ENCODE measurements at places on chromosomes 12 and 14. TPM values are rescaled to one million over a fixed set of nuclear protein-coding genes. Genes with fewer than 3 reads are reported as not detected.
A peak's percentile ranks its signal among the peaks of the same experiment; 100 is the strongest.

GRCh38 chr14:99907761-99908652 lies 114.8 kb downstream of the EML1 start:
- H3K36me3 ChIP-seq = no peaks in the 10 kb centered on the region
- no peak overlapping the region for H3K4me3 ChIP-seq
- H3K4me1 ChIP-seq = no peaks in the 10 kb centered on the region
- no peaks in the 10 kb centered on the region for H3K27me3 ChIP-seq

DNA sequence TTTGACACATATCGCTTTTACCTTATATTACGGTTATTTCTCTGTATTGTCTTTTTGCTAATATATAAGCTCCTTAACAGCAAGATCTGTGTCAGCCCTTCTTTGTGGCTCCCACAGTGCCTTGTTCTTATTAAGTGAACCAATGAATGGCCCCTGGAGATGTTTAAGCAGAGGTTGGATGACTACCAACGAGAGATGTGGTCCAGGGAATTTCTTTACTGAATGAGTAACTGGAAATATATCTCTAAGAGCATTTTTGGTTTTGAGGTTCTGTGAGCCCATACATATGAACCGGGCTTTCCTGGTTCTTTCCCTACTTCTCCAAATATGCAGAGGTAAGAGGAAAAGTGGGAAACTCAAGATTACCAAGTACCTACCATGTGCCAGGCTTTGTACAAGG lies 23.5 kb downstream of the CALCOCO1 start:
- peak; percentile 28 for DNase-seq
- no peaks in the 10 kb centered on the region for H3K36me3 ChIP-seq
- peaks cover 87% of the 10 kb centered on the region for H3K27me3 ChIP-seq
- H3K4me1 ChIP-seq = no peaks in the 10 kb centered on the region
- H3K4me3 ChIP-seq = no peak overlapping the region

The FLRT2 gene
- 5.8 TPM for total RNA-seq

The RFLNA gene
- total RNA-seq = 4.5 TPM

DNA sequence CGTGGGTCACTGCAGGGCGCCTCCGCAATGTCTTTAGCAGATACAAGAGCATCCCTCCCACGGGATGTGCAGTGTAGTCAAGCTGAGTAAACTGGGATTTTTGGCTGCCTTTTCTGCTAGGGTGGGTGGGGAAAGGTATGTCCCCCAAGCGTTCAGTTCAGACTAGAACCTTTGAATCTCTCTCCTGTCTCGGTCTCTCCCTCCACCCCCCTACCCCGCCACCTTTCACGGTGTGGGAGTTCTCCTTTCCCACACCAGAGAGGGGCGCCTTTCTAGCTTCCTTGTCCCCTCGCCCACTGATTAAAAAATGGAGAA lies 525 bp upstream of the FAR2 start:
- H3K27ac ChIP-seq = no peak overlapping the region
- H3K4me3 ChIP-seq = peak overlapping the region; percentile 38
- peaks cover 38% of the 10 kb centered on the region for H3K27me3 ChIP-seq
- DNase-seq = no peak
- no peaks in the 10 kb centered on the region for H3K36me3 ChIP-seq

- no peaks in the 10 kb centered on the region for H3K36me3 ChIP-seq
- H3K4me3 ChIP-seq = no peak overlapping the region
- H3K27me3 ChIP-seq = peaks cover 100% of the 10 kb centered on the region
- DNase-seq = peak; percentile 57
Measured at GRCh38 chr12:113479590-113480335, 8.1 kb upstream of the LHX5 start.

The ZC2HC1C gene
- total RNA-seq = 8.2 TPM

- DNase-seq = peak; percentile 38
- no peak overlapping the region for H3K27ac ChIP-seq
- no peak overlapping the region for H3K4me3 ChIP-seq
Measured at GRCh38 chr14:100649173-100649519, 61.9 kb upstream of the BEGAIN start.
